Right atrium auricular region (tissue), 2 donors: ENCODE measurements at places on chromosomes 3 and 15. TPM values are rescaled to one million over a fixed set of nuclear protein-coding genes. Genes with fewer than 3 reads are reported as not detected.

Gene DLEC1
- 0.22 TPM for total RNA-seq

Gene SKOR1
- not detected for total RNA-seq

Gene GADL1
- not detected for total RNA-seq

Gene TGFBR2
- total RNA-seq = 210 TPM

Gene OR5K2
- total RNA-seq = not detected

Gene TMEM207
- total RNA-seq = not detected

Gene IMPG2
- 0.15 TPM for total RNA-seq

Gene SCAMP2
- total RNA-seq = 80.9 TPM

Gene NEK10
- total RNA-seq = 10.3 TPM

Gene C3orf49
- not detected for total RNA-seq

Gene PRTG
- 3.3 TPM for total RNA-seq

Gene NPAP1
- not detected for total RNA-seq

Gene HCLS1
- 26.1 TPM for total RNA-seq

Gene CBLB
- 27.3 TPM for total RNA-seq

Gene GCNT3
- total RNA-seq = not detected

Gene OSTN
- total RNA-seq = not detected

Gene ZBTB47
- total RNA-seq = 129 TPM

Gene TNFSF10
- total RNA-seq = 15.6 TPM

Gene XIRP1
- 1,274 TPM for total RNA-seq

Gene SNX22
- total RNA-seq = 12.4 TPM

Gene EPB42
- total RNA-seq = 1.1 TPM

Gene CLDN18
- total RNA-seq = 0.12 TPM

Gene TGM4
- total RNA-seq = not detected

Gene APOD
- total RNA-seq = 79.6 TPM

Gene SPRED1
- total RNA-seq = 10.9 TPM

Gene GOLGA8J
- not detected for total RNA-seq

Gene LYZL4
- not detected for total RNA-seq

Gene EBLN2
- 1.4 TPM for total RNA-seq

Gene TMEM39A
- 21.5 TPM for total RNA-seq

Gene TXNRD3
- total RNA-seq = 6.8 TPM

Gene TM6SF1
- total RNA-seq = 7.3 TPM
